ENCODE measurements at places on chromosomes 12 and 14. TPM values are rescaled to one million over a fixed set of nuclear protein-coding genes. Genes with fewer than 3 reads are reported as not detected.

The SLC17A8 gene
- not detected for total RNA-seq

The MMP14 gene
- 0.68 TPM for total RNA-seq

The GPR162 gene
- 0.46 TPM for total RNA-seq

The NTN4 gene
- total RNA-seq: not detected

The KCNC2 gene
- total RNA-seq: not detected

The TCL1B gene
- total RNA-seq: not detected

GRCh38 chr12:93591137-93591868, 18.8 kb downstream of the SOCS2 start:
- DNase-seq: peak; percentile 32

DNA sequence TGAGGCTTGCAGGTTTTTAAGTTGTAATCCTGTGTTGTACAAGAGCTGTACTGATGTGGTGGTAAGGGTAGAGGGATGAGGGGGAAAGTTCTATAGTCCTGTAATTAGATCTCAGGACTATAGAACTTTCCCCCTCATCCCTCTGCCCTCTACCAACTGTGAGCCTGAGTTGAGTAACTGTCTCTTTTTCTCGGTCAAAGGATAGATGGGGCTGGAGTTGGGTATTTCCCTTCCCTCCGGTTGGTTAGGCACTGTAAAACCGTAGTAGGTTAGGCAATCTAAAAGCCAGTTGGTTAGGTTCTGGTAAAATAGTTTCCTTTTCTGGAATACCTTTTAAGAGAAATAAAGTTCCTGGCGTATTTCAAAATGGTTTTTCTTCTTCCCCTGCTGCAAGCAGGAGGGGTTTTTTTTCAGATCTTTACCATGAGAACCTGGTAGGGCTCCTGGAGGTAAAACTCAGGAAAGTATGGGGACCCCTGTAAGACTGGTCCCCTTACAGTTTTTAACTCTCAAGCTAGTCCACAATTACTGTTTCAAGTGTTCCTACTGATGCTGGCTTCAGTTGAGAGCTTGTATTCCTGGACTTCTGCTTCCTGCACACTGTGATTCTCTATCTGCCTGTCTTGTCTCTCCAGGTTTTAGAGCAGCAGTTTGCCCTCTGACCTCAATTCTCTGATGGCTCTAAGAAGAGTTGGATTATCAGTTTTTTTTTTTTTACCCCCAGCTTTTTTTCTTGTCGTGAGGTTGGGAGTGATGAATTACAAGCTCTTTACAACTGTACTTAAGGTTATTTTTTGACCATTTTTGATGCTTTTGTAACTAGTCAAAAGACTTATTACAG, 58.7 kb downstream of the FUT8 start:
- no peak for DNase-seq

GRCh38 chr14:54815515-54815914, 87.1 kb downstream of the GCH1 start:
- no peak for DNase-seq

GRCh38 chr12:15453613-15454012, 131.3 kb downstream of the PTPRO start:
- no peak for DNase-seq

DNA sequence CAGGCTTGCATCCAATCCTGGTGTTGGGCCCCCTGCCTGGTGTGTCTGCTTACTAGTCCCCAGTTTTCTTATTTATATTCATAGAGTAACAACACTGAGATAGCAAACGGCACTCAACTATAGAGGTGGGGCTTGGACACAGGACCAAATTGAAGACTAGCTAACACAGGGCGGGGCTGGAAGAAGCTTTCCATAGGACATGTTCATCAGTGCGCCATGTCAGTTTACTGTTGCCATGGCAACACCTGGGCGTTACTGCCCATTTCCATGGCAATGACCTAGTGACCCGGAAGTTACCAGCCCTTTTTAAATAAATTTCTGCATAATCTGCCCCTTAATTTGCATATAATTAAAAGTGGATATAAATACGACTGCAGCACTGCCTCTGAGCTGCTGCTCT, 275.5 kb upstream of the TMEM132C start:
- no peak for DNase-seq

DNA sequence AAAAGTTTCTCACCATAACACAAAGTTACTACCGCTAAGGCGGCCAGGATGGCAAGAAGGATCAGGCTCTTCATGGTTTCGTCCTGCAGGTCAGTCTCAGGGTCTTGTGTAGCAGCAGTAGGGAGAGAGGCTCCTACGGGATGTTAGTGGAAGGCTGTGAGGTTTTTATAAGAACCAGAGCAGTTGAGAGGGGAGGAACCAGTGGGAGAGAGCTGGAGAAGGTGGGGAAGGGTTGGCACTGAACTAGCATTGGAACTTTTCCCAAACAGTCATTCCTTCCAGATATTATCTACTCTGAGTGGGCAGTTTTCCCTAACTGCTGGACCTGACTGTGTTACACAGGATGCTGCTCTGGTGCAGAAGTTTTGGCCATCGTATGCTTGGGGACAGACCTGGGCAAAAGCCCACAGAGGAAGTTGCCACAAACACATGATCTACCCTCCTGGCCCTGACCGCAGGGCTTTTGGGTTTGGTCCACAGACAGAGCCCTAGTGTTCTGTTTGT, at the start of gene MGP:
TSS of gene MGP (minus strand) at position 137 of the 504 bp plus-strand sequence. CDS start at position 74, 63 bp downstream.
- DNase-seq: no peak

DNA sequence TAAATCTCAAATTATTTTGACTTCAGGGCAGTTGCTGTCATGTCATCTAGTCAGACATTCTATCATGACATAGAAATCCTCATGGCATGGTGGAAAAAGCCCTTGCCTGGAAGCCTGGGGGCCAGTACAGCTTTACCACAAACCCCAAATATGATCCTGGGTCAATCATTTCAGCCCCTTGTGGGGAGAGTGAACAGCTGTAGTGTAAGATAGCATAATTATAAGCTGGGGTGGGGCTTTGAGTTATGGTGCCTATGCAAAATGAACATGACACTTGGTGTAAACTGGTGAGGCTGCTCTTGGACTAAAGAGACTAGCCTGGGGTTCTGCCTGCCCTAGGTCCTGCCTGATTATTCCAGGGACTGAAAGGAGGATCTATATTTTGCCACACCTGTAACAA, 207.7 kb upstream of the DDHD1 start:
- no peak for DNase-seq

- no peak for DNase-seq
These were observed 39.3 kb upstream of the ABCC9 start for GRCh38 chr12:21980544-21980943.

GRCh38 chr14:27386391-27386790, 788.6 kb upstream of the NOVA1 start:
- no peak for DNase-seq

DNA sequence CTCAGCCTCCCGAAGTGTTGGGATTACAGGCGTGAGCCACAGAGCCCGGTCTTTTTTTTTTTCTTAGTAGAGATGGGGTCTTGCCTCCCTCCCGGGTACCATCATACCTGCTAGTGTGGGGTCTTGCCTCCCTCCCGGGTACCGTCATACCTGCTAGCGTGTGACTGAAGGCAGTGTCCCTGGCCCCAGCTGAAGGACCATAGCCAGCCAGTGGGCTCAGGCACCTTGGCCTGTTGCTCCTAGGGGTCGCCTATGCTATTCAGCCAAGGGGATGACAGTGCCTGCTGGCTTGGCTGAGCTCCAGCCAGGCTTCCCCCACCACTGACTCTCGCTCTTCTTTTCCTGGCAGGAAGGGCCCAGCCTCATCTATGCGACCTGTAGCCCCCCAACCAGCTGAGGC, 10.5 kb upstream of the BLTP3B start:
- no peak for DNase-seq

- no peak for DNase-seq
These were observed 483.7 kb downstream of the FLRT2 start for GRCh38 chr14:86013641-86014040.
